ENCODE measurements at places on chromosomes 2 and 18.

GRCh38 chr2:169164311-169164710, 94.9 kb downstream of the DHRS9 start:
- no peak for DNase-seq

DNA sequence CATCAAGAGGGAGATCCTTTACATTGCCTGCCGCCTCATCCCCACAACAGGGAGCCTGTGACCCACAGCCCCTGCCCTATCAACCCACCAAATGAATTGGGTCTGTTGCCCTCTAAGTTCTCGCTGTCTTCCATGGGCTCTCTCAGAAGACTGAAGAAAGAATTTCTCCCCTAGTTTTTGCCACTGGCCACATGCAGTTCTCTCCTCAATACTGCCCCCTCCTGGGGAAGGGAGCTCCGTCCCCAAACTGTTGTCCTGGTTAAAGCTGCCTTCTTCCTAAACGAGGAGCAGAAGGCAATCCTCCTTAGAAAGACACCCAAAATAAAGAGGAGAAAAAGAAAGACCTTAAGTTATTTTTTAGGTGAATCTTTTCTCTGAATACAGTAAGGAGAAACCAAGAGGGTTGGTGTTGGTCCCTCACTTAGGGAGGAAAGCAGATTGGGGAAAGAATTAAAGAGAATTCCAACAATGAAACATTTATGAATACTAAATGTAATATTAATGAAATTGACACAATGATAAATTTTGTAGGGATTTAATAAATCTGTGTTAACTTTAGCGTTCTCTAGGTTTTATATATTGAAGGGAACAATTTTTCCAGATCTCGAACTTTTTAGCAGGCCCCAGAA, 31.1 kb upstream of the SATB2 start:
- no peak for DNase-seq

- DNase-seq = no peak
These were observed 25.4 kb downstream of the VPS54 start for GRCh38 chr2:63993871-63994270.

DNA sequence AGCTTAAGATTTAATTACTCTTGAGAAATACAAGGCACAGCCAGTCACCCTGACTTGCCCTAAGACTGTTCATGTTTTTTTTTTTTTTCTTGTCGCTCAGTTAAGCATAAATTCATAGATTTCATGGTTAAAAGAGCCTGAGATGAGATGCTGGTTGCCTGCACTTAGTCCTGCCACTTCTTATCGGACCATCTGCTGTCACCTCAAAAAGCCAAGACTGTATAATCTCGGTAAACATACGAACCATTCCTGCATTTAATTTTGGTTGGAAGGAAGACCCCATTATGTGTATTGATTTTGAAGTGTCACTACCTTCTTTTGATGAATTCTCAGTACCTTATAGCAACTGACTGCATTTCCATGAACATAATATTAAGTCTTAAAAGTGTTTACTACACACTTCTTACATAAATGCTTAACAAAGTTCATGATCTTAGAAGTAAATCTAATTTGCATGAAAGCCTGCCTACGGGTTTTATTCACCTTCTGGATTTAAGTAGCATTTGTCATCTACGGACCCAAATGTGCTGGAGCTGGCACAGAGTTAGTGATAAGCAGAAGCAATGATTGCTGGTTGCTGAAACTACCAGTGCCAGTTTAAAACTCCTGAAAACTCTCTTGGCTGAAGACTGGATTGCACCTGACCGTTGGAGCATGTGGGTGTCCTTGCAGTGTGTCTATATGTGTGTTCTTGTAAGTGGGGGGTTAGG, 843.4 kb downstream of the TMEM182 start:
- DNase-seq = no peak

- DNase-seq = no peak
These were observed 88.7 kb upstream of the CXCR4 start for GRCh38 chr2:136206613-136207012.

Measured in bone marrow (tissue), 2 donors.